ENCODE measurements at places on chromosomes 3 and 15.

- no peak for DNase-seq
Measured at GRCh38 chr3:129323651-129324294, 45.1 kb downstream of the HMCES start.

GRCh38 chr3:89246326-89246725 lies 138.9 kb downstream of the EPHA3 start:
- no peak for DNase-seq

- DNase-seq = no peak
Measured at GRCh38 chr3:36575241-36575640, 189.1 kb downstream of the DCLK3 start.

DNA sequence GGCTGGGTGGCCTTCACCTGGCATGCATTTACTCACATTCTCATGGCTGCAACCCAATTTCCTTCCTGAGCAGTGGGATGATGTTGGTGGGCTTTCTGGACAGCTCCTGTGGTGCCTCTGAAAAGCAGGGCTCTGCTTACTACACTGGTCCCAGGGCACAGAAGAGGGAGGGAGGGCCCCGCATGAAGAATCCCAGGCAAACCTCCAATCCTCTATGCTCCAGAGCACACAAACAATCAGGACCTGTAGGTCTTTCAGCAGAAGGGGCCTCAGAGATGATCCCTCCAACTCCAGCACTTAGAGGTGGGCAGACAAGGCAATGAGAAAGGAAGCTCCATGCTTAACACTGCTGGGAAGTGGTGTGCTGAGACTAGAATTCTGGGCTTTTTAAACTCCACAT lies 231.7 kb upstream of the ICE2 start:
- DNase-seq = no peak

GRCh38 chr3:58317811-58318210 lies 11.5 kb downstream of the HTD2 start:
- no peak for DNase-seq
